GM18507 (cell line): ENCODE measurements at places on chromosomes 5 and 9.
A peak's percentile ranks its signal among the peaks of the same experiment; 100 is the strongest.

GRCh38 chr5:95858023-95858461 lies 35.5 kb upstream of the GLRX start:
- DNase-seq: no peak

- no peak for DNase-seq
Measured at GRCh38 chr9:84751921-84752320, 82.4 kb downstream of the NTRK2 start.

- no peak for DNase-seq
Measured at GRCh38 chr9:38183994-38184568, 115.1 kb upstream of the SHB start.

GRCh38 chr5:96006291-96006690 lies 44.6 kb upstream of the ELL2 start:
- no peak for DNase-seq

DNA sequence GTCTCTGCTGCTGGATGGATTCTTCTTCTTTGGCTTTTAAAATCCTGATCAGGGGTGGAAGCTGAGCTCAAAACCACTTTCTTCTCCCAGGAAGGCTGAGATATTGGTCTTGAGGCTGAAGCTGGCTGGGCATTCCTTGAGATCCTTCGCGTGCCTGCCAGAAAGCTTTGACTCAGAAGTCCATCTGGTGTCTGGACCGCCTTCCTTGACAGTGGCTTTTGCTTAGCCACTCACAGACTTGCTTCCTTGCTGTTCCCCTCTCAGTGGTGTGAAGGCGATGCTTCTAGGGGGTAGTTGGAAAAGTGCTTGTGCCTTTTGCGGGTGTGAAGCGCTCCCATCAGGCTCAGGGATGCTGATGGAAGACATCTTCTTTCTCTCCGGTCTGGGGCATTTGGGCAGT lies 45.9 kb downstream of the RGS3 start:
- no peak for DNase-seq

GRCh38 chr9:91342575-91342974 lies 19.1 kb downstream of the AUH start:
- no peak for DNase-seq

DNA sequence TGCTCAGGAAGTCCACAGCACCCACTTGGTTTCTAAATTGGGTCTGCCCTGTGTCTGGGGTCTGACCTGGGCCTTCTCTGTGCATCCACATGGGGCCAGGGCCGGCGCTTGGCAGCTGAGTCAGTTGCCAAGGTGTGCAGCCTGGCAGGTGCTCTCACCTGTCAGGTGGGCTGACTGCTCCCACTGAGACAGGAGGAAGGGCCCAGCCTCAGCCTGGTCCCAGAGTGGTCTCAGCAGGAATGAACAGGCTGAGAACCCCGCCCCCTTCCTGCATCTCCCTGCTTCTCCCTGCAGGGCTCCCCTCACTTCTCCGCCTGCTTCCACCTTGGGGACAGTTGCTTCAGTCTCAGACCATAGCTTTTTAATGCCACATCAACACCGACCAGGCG lies 60.5 kb downstream of the BARX1 start:
- DNase-seq: no peak

- no peak for DNase-seq
Measured at GRCh38 chr9:77582961-77583576, 65.1 kb downstream of the GNA14 start.

GRCh38 chr5:124480022-124480421 lies 266.4 kb downstream of the ZNF608 start:
- DNase-seq: no peak

DNA sequence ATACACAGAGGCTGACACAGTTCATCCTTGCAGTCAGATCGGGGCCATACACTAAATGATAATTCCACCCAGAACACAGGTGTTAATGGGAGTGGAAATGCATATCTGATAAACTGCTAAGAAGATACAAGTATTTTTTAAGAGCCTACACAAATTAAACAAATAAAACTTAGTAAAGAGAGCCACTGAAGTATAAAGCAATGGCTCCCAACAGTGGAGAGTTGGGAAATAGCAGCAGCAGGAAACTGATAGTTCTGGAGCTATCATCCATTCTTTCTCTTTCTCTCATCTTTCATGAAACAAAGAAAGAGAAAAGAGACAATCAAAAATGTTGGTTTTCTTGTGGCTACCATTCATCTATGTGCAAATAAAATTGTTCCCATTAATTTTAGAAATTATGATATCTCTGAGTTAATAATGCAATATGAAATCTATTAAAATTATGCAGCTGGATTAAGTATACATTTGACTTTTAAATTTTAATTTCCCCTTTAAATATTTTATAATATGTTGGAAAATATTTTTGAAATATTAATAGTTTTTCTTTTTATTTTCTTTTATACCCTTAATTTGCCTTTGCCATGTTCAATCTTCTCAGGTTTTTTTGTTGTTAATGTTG lies 120.8 kb downstream of the EMB start:
- DNase-seq: no peak

GRCh38 chr5:177542816-177543465 lies 11.4 kb downstream of the FAM193B start:
- no peak for DNase-seq

DNA sequence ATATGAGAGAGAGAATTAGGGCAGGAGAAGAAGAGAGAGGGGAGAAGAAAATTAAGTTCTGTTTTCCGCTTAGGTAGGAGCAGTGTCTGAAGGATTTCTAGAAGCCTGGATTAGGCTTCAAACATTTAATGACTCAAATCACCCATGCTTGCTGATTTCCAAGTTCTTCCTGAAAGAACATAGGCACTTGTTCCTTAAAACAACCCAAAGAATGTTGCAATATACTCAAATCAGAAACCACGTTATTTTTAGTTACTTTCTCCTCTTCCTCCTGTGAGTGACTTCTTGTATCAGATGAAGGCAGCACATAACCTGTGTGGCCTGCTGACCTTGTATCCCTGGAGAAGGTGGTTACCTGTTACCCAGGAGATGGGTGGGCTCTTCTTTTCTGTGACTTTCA lies 351.5 kb upstream of the KLF4 start:
- DNase-seq: no peak

DNA sequence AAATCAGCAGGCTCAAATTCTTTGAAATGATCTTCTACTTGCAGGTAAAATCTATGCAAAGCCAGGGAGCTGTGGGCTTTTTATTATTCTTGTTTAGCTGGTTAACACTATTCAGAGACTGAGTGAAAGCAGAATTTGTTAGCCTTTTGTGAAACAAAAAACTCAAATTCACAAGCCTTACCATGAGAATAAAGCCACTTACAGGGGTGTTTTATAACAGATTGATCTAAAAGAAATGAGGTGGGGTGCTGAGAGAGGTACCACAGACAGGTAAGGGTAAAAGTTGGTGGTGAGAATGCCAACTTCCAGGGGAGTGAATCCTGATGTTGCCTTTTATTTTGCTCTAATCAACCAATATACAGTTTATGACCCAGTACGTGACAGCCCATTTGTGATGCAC lies 1585.6 kb downstream of the EFNA5 start:
- DNase-seq: no peak

DNA sequence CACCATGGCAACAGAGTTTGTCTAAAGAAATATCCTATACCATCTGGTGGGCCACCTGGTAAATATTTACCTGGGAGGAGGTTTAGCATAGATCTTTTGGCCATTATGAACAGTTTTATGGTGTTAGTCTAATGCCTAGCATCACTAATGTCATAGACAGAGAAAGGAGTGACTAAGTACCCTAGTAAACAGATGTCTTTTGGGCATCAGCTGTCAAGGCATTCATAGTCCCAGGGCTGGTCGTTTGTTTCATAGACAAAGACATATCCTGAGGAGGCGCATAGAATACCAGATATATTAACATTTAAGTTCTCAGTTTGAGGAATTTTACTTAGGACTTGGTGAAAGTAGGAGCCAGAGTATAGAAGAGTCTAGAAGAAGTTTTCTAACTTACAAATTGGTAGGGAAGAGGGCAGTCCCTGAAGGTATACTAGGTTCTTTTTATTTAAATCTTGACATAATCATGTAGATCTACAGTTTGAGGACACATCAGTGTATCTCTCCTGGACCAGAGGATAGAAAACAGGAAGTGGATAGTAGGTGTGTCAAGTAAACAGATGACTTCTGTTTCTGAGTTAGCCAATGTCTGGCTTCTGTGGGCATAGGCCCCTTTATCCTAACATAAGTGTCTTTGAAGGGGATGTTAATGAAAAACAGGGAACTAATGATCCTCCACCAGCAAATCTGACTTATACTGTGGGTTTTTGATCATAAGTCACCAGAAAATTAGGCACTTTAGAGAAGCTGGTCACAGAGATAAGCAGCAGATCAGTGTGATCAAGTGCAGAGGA lies 105.0 kb upstream of the PRSS3 start:
- no peak for DNase-seq

DNA sequence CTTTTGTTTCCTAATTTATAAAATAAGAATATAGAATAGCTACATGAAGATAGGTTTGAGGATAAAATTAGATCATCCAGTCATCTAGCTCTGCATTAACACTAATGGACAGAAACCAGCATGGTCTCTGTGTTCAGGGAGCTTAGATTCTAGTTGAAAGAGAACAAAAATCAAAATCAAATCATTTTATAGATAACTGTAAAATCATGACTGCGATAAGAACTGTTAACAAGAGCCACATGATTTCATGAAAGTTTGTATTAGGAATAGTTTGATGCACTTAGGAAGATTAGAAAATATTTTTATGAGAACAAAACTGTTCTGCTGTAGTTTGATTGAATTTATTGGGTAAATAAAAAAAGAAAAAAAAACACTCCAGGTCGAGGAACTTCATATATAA lies 1074.7 kb downstream of the MAT2B start:
- DNase-seq: no peak

DNA sequence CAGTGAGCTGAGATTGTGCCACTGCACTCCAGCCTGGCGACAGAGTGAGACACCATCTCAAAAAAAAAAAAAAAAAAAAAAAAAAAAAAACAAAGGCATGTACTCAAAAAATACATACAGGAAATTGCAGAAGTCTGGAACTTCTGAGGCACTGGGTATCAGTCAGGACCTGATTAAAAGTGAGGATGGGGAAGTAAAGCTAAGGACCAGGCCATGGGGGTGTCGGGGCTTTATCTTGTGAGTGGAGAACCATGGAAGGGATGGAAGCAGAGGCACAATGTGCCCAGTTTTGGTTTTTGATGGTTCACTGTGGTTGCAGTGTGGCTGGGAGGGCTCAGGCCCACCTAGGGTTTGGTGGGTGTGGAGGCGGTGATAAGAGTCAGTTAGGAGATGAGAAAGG lies 212.7 kb upstream of the PIK3R1 start:
- no peak for DNase-seq

DNA sequence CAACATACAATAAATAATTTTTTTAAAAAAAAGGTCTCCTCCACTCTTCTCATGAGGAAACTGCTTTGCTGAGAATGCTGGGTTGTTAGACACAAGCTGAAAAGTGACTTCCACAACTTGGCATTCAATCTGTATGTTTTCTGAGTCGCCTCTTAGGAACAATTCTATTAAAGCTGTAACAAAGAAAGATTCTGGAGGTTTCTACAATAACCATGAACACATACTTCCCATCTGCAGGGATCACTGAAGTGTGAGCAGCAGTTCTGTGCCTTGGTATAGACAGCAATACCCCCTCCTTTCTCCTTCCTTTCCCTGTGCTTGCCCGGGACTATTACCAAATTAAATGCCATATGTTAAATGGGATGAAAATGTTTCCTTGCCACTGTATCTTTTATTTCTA lies 1.5 kb downstream of the DIRAS2 start:
- no peak for DNase-seq

DNA sequence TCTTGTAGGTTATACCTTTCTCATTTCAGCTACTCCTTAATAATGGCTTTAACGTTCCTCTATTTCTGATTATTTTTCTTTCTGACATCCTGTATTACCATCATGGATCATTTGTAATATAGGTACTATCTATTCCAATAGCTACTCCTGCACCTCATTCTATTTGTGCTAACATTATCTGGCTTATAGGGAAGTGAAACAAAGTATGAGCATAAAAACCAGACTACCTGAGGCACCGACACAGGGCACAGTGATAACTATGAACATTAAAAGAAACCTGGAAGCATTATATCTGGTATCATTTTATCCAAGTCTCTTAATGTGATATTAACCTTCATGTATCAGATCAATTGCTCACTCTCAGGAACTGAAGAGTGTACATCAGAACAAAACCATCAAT lies 407.3 kb downstream of the DMRT2 start:
- DNase-seq: no peak

DNA sequence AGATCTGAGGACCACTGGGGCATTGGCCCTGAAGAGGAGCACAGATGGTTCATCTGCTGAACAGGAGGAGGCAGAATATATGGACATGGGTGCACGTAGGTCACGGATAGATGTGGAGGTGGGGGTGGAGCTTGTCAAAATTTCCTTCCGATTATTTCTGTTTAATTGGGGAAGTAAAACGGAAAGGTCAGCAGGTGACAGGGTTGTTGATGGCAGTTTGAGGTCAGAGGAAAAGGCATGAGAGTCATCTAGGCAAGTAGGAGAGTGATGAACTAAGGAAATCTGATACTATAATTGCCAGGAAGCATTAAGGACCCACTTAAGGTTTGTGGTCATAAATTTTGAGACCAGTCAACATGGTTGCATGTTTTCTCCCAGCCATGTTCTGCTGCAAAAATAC lies 8.4 kb upstream of the FAM81B start:
- no peak for DNase-seq

- DNase-seq: no peak
Measured at GRCh38 chr5:159104759-159105144, 5.0 kb upstream of the EBF1 start.

- DNase-seq: no peak
Measured at GRCh38 chr9:14418941-14419937, 105.3 kb upstream of the NFIB start.

- peak; percentile 22 for DNase-seq
Measured at GRCh38 chr5:149549461-149550267, 1.6 kb downstream of the CSNK1A1 start.
